ENCODE measurements at places on chromosomes 2 and 18. TPM values are rescaled to one million over a fixed set of nuclear protein-coding genes. Genes with fewer than 3 reads are reported as not detected.

The IL18R1 gene
- 20.6 TPM for total RNA-seq

The IL37 gene
- not detected for total RNA-seq

The ESPNL gene
- total RNA-seq: not detected

The BBS5 gene
- 4.6 TPM for total RNA-seq

DNA sequence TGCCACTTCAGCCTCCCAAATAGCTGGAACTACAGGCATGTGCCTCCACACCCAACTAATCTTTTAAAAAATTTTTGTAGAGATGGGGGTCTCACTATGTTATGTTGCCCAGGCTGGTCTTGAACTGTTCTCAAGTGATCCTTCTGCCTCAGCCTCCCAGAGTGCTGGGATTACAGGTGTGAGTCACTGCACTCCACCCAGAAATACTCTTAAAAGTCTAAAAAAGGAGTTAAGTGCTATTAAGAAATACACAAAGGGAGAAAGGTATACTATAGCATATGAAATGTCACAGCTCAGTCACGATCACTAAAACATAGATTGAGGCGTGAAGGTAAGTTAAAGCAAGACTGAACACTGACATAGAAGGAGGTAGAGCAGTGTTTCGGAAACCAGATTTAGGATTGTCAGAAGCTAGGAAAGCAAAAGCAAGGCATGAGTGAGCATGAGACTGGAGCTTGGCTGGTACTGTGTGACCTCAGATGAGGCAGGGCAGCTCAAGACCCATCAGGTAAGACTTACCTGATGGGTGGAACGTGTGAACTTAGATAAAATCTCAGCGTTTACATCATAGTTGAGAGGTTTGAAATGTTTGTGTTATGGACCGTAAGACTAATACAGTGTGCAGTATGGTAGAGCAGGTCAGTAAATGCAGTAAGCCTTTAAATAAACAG lies 9.2 kb downstream of the CCNYL1 start:
- H3K27me3 ChIP-seq: no peaks in the 10 kb centered on the region
- H3K4me1 ChIP-seq: no peaks in the 10 kb centered on the region
- H3K36me3 ChIP-seq: no peaks in the 10 kb centered on the region
- no peak overlapping the region for H3K4me3 ChIP-seq
- DNase-seq: no peak

DNA sequence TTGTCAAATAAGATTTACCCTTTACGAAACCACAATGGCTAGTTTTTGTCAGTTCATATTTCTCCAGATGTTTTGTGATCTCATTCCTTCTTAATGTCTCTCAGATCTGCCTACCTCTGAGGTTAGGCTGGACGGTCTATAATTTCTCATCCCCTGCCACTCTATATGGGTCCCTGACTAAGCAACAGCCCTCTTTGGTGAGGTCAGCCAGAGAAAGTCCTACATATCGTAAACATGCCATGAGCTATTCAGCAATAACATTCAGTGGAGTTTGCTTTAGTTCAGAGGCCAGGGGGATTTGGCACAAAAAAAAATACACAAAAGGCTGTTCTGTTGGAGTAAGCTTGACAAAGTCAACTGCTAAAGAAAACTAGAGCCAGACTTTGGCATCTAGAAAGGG lies 192.1 kb upstream of the NCKAP5 start:
- H3K4me3 ChIP-seq: no peak overlapping the region
- DNase-seq: no peak
- no peaks in the 10 kb centered on the region for H3K27me3 ChIP-seq

- peak overlapping the region; percentile 91 for H3K27ac ChIP-seq
- no peaks in the 10 kb centered on the region for H3K27me3 ChIP-seq
Measured at GRCh38 chr2:42169874-42170521, 845 bp downstream of the EML4 start.

- no peaks in the 10 kb centered on the region for H3K4me1 ChIP-seq
- H3K36me3 ChIP-seq: no peaks in the 10 kb centered on the region
- DNase-seq: no peak
- H3K27me3 ChIP-seq: no peaks in the 10 kb centered on the region
Measured at GRCh38 chr2:148259674-148260073, 238.8 kb downstream of the MBD5 start.

- peak overlapping the region; percentile 37 for H3K27ac ChIP-seq
- no peaks in the 10 kb centered on the region for H3K36me3 ChIP-seq
- no peaks in the 10 kb centered on the region for H3K4me1 ChIP-seq
- H3K4me3 ChIP-seq: no peak overlapping the region
- DNase-seq: peak; percentile 41
Measured at GRCh38 chr2:237732070-237732469, 66.5 kb upstream of the RBM44 start.

DNA sequence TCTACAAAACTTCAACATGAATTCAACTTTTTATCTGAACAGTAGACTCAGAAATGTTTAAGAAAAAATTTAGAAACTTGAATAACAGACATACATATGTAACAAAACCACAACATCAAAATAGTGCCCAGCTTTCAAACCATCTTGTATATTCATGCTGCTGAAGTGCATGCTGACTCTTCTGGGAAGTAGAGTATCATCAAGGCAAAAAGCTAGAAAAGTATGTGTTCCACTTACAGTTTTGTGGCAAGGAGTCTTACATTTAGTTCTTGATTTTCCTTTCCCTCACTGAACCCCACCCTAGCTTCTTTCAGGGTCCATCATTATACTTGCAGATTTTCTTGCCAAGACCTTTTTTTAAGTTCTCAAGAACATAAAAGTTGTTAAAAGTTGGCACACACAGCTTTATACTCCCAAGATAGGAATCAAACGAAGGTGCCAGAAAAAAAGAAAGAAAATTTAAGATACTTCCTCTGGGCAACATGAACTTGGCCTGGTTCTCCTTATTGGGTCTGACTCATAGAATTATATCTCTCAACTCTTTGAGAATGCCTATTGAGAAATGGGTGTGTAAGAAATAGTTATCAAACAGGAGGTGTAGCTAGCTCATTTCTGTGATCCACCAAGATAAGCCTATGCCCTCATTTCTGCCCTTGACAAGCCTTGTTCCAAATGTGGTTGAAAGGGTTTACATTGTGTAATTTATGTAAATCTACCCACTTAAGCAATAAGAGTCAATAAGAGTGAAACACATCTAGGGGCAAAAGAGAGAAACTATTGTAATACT lies 667.6 kb upstream of the ACVR2A start:
- DNase-seq: no peak
- H3K4me3 ChIP-seq: no peak overlapping the region
- no peaks in the 10 kb centered on the region for H3K27me3 ChIP-seq
- no peaks in the 10 kb centered on the region for H3K4me1 ChIP-seq

- H3K4me3 ChIP-seq: no peak overlapping the region
- H3K36me3 ChIP-seq: no peaks in the 10 kb centered on the region
- no peak for DNase-seq
- no peaks in the 10 kb centered on the region for H3K4me1 ChIP-seq
Measured at GRCh38 chr2:231331533-231331932, 64.0 kb upstream of the B3GNT7 start.

GRCh38 chr2:11152591-11152990 lies 2.7 kb upstream of the SLC66A3 start:
- no peaks in the 10 kb centered on the region for H3K27me3 ChIP-seq
- no peak overlapping the region for H3K4me3 ChIP-seq
- peaks cover 9% of the 10 kb centered on the region for H3K4me1 ChIP-seq
- no peaks in the 10 kb centered on the region for H3K36me3 ChIP-seq

DNA sequence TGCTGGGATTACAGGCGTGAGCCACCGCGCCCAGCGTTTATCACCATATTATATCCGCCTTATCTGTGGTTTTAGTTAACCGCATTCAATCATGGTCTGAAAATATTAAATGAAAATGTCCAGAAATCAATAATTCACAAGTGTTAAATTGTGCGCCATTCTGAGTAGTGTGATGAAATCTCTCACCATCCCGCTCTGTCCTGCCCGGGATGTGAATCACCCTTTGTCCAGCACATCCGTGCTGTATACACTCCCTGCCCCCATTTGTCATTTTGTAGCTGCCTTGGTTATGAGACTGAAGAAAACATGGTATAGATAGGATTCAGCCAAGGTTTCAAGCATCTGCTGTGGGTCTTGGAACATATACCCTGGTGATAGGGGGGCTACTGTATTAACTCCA lies 70.7 kb downstream of the TIMM21 start:
- H3K4me1 ChIP-seq: no peaks in the 10 kb centered on the region
- H3K27me3 ChIP-seq: no peaks in the 10 kb centered on the region
- no peak overlapping the region for H3K27ac ChIP-seq
- peak; percentile 21 for DNase-seq

DNA sequence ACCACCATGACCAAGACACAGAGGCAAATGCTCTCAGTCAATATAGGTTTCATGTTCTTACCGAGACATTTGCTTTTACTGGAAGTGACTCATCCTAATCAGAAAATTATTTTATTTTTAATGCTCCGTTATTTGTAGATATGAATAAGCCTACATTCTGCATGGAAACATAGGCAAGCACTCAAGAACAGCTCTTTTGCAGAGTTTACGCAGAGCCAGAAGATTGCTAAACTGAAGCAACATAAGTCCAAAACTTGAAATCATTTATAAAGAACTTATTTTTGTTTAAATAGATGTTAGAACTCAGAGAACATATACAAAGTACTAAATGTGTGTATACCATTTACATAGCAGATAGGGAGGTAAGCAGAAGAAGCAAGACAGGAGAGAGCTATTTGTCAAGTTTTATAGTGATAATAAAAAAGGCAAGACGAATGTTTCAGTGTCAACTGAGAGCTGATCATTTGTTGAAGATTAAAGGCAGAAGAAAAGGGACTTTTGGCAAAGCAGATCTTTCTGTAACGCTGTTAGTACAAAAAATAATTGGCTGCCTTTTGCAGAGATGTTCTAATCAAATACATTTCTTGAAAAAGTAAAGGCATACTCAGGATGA lies 12.4 kb upstream of the PPP1R1C start:
- no peaks in the 10 kb centered on the region for H3K4me1 ChIP-seq
- no peaks in the 10 kb centered on the region for H3K36me3 ChIP-seq
- no peak for DNase-seq
- no peak overlapping the region for H3K27ac ChIP-seq
- no peaks in the 10 kb centered on the region for H3K27me3 ChIP-seq

- no peaks in the 10 kb centered on the region for H3K4me1 ChIP-seq
- H3K27ac ChIP-seq: no peak overlapping the region
- no peaks in the 10 kb centered on the region for H3K36me3 ChIP-seq
- no peak overlapping the region for H3K4me3 ChIP-seq
Measured at GRCh38 chr2:120587279-120587996, 148.2 kb upstream of the GLI2 start.

DNA sequence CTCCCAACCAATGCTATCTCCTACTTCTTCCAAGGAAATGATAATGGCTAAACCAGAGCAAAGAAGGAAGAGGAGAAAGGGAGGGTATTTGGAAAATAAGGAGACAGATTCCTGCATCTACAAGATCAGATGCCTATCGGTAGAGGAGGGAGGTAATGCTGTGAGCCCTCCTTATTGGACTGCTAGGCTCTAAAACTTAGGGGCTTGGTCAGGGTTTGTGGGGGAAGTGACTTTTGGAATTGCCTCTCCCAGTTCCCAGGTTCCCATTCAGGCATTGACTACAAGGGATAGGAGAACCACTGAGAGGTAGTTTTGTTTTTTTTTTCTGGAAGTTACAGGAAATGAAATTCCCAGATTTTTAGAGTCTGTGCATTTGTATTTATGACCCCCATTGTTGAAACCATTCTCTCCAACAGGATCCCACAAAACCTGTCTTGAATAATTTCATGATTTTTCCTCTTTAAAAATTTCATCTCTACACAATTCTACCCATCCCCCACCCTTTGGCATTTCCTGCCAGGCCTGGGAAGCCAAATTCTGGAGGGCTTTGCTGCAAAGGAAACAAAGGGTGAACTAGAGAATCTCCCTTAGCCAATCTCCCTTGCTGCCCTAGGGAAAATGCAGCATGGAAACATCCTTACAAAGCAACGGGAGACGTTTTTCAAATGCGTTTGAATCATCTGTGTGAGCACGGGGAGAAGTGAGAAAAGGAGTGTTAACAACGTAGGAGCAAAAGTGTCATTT lies 282.1 kb upstream of the EPAS1 start:
- H3K27ac ChIP-seq: no peak overlapping the region
- no peak overlapping the region for H3K4me3 ChIP-seq
- no peaks in the 10 kb centered on the region for H3K4me1 ChIP-seq
- peaks cover 4% of the 10 kb centered on the region for H3K36me3 ChIP-seq
- no peaks in the 10 kb centered on the region for H3K27me3 ChIP-seq

DNA sequence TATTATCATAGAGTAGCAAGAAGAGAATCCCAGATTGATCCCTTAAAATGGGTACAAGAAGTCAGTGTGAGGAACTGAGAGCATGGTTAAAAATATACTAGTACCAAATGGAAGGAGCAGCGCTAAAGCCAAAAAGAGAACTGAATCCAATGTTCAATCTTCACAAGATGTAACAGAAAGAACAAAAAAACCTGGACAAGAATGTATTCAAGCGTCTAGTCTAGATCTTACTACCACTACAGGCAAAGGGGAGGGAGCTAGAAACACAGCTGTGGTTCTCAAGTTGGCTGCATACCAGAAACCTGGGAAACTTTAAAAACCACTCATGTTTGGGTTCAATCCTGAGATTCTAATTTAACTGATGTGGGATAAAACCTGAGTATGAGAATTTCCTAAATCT lies 57.5 kb downstream of the PIAS2 start:
- no peaks in the 10 kb centered on the region for H3K27me3 ChIP-seq
- no peaks in the 10 kb centered on the region for H3K36me3 ChIP-seq
- H3K4me1 ChIP-seq: no peaks in the 10 kb centered on the region
- no peak overlapping the region for H3K4me3 ChIP-seq
- no peak overlapping the region for H3K27ac ChIP-seq

All from Peyer's patch (tissue), 4 donors.